Activated T-helper 1 cell treated with anti-CD3 and anti-CD28 coated beads, Interleukin-12 subunit alpha, Interleukin-12 subunit beta, Interleukin-2, Interleukin-4 antibody, amounts not matched to agents 30 ng/mL and 10 ng/mL and 1 ng/mL, durations not matched to agents 14 hours and 24 hours and 36 hours (primary cell): ENCODE measurements at places on chromosomes 1 and 21.

- H3K4me3 ChIP-seq: no peak overlapping the region
- H3K27ac ChIP-seq: no peak overlapping the region
- peaks cover 18% of the 10 kb centered on the region for H3K4me1 ChIP-seq
- H3K27me3 ChIP-seq: no peaks in the 10 kb centered on the region
- peaks cover 40% of the 10 kb centered on the region for H3K36me3 ChIP-seq
Measured at GRCh38 chr1:24906760-24907490, 23.2 kb downstream of the RUNX3 start.

GRCh38 chr1:7590426-7590790, 180.7 kb upstream of the VAMP3 start:
- DNase-seq: no peak
- H3K4me3 ChIP-seq: no peak overlapping the region
- no peaks in the 10 kb centered on the region for H3K27me3 ChIP-seq
- no peaks in the 10 kb centered on the region for H3K36me3 ChIP-seq
- H3K4me1 ChIP-seq: no peaks in the 10 kb centered on the region
- no peak overlapping the region for H3K27ac ChIP-seq

GRCh38 chr1:153494976-153495535, 34.6 kb upstream of the S100A7 start:
- no peaks in the 10 kb centered on the region for H3K36me3 ChIP-seq
- peaks cover 16% of the 10 kb centered on the region for H3K27me3 ChIP-seq
- H3K27ac ChIP-seq: no peak overlapping the region
- H3K4me1 ChIP-seq: no peaks in the 10 kb centered on the region

DNA sequence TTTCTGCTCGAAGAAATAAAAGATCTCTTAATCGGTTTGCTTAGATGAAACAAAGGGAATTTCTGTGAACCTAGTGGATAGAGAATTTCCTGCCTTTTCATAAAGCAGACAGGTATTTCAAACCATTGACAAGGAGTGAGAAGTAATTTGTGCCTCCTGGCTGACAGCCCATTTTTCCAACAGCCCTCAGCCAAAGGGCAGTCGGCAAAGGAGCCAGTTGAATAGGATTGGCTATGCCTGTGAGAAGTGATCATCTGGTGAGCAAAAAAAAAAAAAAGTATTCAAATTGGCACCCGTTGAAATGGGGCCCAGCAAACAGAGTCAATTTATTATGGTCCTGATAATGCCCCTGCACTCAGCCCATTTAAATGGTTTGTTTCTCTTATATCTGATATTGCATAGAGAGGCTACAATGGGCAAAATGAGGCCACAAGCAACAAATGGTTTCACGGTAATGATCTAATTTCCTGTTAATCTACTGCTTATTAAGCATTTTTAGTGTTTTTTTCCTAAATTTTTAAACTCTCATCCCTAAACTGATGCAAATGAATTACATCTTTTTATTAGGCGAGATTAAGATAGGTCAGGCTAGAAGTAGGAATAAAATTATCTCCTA, 477.5 kb downstream of the NUF2 start:
- no peak overlapping the region for H3K27ac ChIP-seq
- H3K4me3 ChIP-seq: no peak overlapping the region
- no peaks in the 10 kb centered on the region for H3K27me3 ChIP-seq
- no peak for DNase-seq

GRCh38 chr1:192849011-192849410, 40.2 kb downstream of the RGS2 start:
- no peaks in the 10 kb centered on the region for H3K4me1 ChIP-seq
- H3K36me3 ChIP-seq: no peaks in the 10 kb centered on the region
- no peak overlapping the region for H3K27ac ChIP-seq
- peaks cover 16% of the 10 kb centered on the region for H3K27me3 ChIP-seq

DNA sequence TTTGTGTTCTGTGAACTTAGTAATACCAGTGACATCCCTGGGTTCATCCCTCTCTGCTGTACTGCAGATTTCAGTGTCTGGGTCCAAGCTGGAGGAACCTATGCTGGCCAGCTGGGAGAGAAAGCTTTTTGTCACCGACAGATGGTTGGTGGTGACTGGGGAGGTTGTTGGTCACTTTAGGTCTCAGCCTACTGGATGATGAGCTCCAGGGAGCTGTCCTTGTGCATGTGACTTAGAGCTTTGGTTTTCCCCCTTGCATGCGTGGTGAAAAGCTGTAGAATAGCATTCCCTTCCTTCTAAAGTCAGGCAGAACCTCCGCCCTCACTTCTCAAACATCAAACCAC, 22.9 kb upstream of the IKBKE start:
- no peak overlapping the region for H3K4me3 ChIP-seq
- DNase-seq: no peak
- H3K4me1 ChIP-seq: peaks cover 16% of the 10 kb centered on the region
- H3K36me3 ChIP-seq: peaks cover 64% of the 10 kb centered on the region

GRCh38 chr1:54809496-54810074, 8.5 kb upstream of the TTC22 start:
- no peak for DNase-seq
- H3K27me3 ChIP-seq: peaks cover 5% of the 10 kb centered on the region
- H3K4me1 ChIP-seq: peaks cover 31% of the 10 kb centered on the region
- H3K4me3 ChIP-seq: no peak overlapping the region

GRCh38 chr1:182723200-182723599, 38.8 kb upstream of the RGS8 start:
- no peak overlapping the region for H3K4me3 ChIP-seq
- no peaks in the 10 kb centered on the region for H3K36me3 ChIP-seq
- H3K27ac ChIP-seq: no peak overlapping the region
- peaks cover 7% of the 10 kb centered on the region for H3K27me3 ChIP-seq
- H3K4me1 ChIP-seq: peaks cover 20% of the 10 kb centered on the region

GRCh38 chr1:59107516-59107915, 189.4 kb upstream of the FGGY start:
- no peaks in the 10 kb centered on the region for H3K36me3 ChIP-seq
- H3K4me3 ChIP-seq: no peak overlapping the region
- H3K27ac ChIP-seq: no peak overlapping the region
- peaks cover 4% of the 10 kb centered on the region for H3K27me3 ChIP-seq

DNA sequence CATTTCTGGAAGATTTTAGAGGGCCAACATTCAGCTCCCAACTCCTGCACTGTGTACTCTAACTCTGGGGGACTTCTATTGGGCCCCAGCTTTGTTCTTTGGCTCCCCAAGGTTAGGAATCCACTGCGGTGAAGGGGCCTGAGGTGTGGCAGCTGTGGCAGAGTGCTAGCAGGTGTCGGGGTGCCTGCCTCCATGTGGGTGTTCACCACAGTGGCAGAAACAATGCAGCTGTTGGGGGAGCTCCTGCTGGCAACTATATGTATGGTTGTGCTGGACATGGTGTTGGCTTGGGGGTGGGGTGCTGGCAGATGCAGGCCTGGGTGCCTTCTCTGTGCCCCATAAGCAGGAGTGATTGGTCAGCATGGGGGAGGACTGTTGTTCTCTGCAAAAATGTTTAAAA, 95.5 kb downstream of the ST6GALNAC3 start:
- H3K27me3 ChIP-seq: no peaks in the 10 kb centered on the region
- no peaks in the 10 kb centered on the region for H3K36me3 ChIP-seq

- H3K36me3 ChIP-seq: no peaks in the 10 kb centered on the region
- no peak overlapping the region for H3K4me3 ChIP-seq
- H3K4me1 ChIP-seq: no peaks in the 10 kb centered on the region
- DNase-seq: no peak
- H3K27ac ChIP-seq: no peak overlapping the region
Measured at GRCh38 chr1:7127322-7128075, 342.2 kb downstream of the CAMTA1 start.

GRCh38 chr1:230809256-230809990, 58.9 kb downstream of the C1orf198 start:
- no peak for DNase-seq
- peaks cover 2% of the 10 kb centered on the region for H3K27me3 ChIP-seq
- no peak overlapping the region for H3K4me3 ChIP-seq
- H3K4me1 ChIP-seq: no peaks in the 10 kb centered on the region
- peaks cover 2% of the 10 kb centered on the region for H3K36me3 ChIP-seq
- no peak overlapping the region for H3K27ac ChIP-seq

GRCh38 chr1:172442843-172443565, 865 bp downstream of the PIGC start:
- H3K27me3 ChIP-seq: no peaks in the 10 kb centered on the region
- peak overlapping the region; percentile 86 for H3K27ac ChIP-seq
- no peak for DNase-seq
- H3K36me3 ChIP-seq: peaks cover 28% of the 10 kb centered on the region

- peaks cover 34% of the 10 kb centered on the region for H3K4me1 ChIP-seq
- H3K27me3 ChIP-seq: no peaks in the 10 kb centered on the region
- peaks cover 13% of the 10 kb centered on the region for H3K36me3 ChIP-seq
- H3K4me3 ChIP-seq: no peak overlapping the region
Measured at GRCh38 chr1:91501523-91501851, 836 bp downstream of the CDC7 start.

DNA sequence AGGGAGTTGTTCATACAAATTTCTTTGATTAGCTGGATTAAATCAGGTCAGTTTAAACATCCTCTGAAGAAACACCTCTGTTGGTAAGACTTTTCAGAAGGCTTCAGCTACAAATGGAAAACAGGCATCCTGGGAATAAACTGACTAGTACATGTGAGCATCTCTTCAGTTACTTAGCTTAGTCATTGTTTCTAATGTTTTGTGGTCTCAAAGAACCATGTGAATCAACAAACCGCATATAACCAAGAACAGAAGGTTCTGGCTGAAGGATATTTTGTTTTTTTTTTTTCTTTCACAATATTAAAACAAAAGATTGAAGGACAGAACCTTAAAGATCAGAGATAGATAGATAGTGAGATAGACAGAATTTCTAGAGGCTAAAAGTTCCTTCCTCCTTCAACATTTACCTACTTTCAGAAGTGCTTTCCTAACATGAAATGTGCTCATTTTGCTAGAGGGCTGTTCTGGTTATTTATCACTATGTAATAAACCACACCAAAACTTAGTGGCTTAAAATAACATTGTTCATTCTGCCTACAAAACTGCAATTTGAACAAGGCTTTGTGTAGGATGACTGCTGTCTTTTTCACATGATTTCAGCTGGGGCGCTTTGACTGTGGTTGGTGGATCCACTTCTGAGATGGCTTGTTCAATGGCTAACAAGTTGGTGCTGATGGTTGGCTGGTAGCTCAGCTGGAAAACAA, 119.8 kb upstream of the PTGFR start:
- no peak overlapping the region for H3K27ac ChIP-seq
- H3K4me1 ChIP-seq: no peaks in the 10 kb centered on the region
- no peaks in the 10 kb centered on the region for H3K36me3 ChIP-seq
- H3K4me3 ChIP-seq: no peak overlapping the region
- H3K27me3 ChIP-seq: no peaks in the 10 kb centered on the region
- DNase-seq: no peak

DNA sequence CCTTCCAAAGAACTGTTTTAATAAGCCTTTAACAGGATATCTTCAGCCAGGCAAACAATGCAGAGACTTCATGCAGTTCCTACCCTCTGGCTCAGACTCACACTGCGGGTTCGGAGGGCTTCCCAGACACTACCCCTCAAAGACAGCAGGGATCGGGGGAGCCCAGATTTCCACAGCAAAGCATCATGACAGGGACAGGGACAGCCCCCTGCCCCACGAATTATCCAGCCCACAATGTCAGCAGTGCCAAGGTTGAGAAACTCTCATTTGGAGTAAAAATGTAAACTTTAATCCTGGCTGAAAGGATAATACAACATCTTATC, 20.1 kb downstream of the NPHP4 start:
- H3K4me3 ChIP-seq: no peak overlapping the region
- H3K4me1 ChIP-seq: peaks cover 13% of the 10 kb centered on the region
- H3K27me3 ChIP-seq: no peaks in the 10 kb centered on the region
- peaks cover 5% of the 10 kb centered on the region for H3K36me3 ChIP-seq
- DNase-seq: no peak

GRCh38 chr1:196105901-196106300, 502.3 kb downstream of the KCNT2 start:
- no peaks in the 10 kb centered on the region for H3K36me3 ChIP-seq
- H3K4me1 ChIP-seq: no peaks in the 10 kb centered on the region
- H3K27me3 ChIP-seq: no peaks in the 10 kb centered on the region

DNA sequence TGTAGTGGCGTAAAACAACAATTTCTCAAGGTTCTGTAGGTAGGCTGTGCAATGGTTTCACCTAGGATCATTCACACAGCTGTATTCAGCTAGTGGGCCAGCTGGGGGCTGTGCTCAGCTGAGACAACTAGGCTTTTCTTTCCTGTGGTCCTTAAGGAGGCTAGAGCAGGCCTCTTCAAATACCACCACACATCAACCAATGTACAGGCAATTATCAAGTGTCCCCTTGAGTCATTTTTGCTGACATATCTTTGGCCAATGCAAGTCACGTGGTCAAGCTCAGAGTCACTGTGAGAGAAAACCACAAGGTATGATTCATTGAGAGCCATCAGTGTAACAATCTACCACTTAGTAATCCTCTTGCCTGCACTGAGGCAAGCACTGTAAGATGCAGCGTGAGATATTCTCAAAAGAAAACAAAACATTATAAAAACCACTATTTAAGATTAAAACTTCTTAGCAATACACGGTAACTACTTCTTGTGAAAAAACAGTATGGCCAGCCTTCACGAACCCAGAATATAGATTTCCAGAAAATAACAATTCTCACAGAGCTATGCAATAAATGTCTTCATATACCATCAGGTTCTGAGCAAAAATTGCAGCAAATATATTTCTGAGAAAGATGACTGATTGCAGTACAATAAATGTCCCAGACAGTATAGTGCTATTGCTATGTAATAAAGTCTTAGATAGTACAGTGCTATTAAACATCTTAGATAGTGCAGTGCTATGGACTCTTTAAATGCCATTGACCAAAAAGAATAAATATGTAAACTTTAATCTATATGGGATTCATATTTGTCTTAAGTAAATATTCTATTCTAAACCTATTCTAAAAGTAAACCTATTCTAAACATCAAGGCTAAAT, 55.3 kb downstream of the NME7 start:
- peak; percentile 31 for DNase-seq
- H3K4me3 ChIP-seq: no peak overlapping the region
- no peaks in the 10 kb centered on the region for H3K36me3 ChIP-seq
